ENCODE measurements at places on chromosomes 16 and 17. TPM values are rescaled to one million over a fixed set of nuclear protein-coding genes. Genes with fewer than 3 reads are reported as not detected.

The CDH8 gene
- 2.8 TPM for total RNA-seq

The STAC2 gene
- 0.35 TPM for total RNA-seq

The GPR139 gene
- not detected for total RNA-seq

DNA sequence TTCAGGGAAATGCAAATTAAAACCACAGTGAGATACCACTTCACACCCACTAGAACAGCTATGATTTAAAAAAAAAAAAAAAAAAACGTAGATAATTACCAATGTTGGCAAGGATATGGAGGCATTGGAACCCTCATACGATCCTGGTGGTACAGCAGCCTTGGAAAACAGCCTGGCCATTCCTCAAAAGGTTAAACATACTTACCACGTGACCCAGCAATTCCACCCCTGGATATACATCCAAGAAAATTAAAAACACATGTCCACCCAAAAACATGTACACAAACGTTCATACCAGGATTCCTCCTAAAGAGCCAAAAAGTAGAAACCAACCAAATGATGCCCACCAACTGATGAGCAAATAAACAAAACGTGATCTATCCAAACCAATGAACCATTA is 68.1 kb downstream of the GAS7 start:
- H3K36me3 ChIP-seq = no peaks in the 10 kb centered on the region
- DNase-seq = no peak
- H3K27ac ChIP-seq = no peak overlapping the region
- H3K4me3 ChIP-seq = no peak overlapping the region
- H3K4me1 ChIP-seq = peaks cover 33% of the 10 kb centered on the region

- H3K27me3 ChIP-seq = no peaks in the 10 kb centered on the region
- H3K27ac ChIP-seq = peak overlapping the region; percentile 95
- peak overlapping the region; percentile 6 for H3K4me3 ChIP-seq
- peaks cover 84% of the 10 kb centered on the region for H3K4me1 ChIP-seq
These were observed 5.3 kb downstream of the ST3GAL2 start for GRCh38 chr16:70433458-70434103.

The MPO gene
- not detected for total RNA-seq

DNA sequence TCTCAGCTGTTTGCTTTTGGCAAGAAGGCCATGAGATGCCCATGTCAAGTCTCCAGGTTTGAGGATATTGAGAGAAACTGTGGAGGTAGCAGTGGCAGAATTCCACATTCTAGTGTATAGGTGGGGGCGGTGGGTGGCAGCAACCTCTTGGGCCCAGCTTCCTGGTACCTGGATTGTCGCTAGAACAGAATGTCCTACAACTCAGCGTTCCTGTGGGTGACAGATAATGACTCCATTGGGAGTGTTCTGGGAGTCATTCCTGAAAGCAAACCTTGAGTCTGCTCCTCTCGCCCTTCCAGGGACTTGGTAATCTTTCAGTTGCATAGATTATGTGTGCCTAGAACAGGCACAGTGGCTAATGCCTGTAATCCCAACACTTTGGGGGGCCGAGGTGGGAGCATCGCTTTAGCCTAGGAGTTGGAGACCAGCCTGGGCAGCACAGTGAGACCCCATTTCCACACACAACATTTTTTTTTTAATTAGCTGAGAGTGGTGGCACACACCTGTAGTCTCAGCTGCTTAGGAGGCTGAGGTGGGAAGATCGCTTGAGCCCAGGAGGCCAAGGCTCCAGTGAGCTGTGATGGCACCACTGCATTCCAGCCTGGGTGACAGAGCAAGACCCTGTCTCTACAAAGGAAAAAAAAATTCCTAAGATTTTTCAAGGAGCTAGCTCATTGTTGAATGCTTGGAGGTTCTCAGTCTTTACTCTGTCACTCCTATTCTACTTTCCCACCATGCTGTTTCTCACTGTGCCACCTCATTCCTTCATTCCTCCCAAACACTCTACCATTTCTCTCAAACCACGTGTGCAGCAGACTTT is 37.9 kb upstream of the METTL16 start:
- no peak overlapping the region for H3K27ac ChIP-seq
- H3K4me3 ChIP-seq = no peak overlapping the region
- no peak for DNase-seq
- peaks cover 12% of the 10 kb centered on the region for H3K27me3 ChIP-seq

DNA sequence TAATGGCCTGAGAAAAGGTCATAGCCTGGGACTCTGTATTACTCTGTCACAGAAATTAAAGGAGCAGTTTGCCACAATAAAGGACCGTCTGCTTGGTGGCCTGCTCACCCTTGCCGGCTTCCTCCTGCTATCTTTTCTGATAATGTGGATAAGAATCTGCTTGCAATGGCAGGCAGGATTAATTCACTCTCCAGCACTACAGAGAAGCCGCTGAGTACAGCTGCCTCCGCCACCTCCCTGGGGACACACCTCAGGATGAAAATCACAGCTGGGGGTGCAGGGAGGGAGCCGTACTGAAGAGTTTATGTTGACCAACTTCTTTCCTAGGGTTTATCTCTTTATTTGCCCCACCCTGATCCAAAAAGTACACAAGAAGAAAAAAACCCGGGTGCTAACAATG is 245.9 kb upstream of the RPL38 start:
- H3K27ac ChIP-seq = no peak overlapping the region
- DNase-seq = no peak
- peaks cover 20% of the 10 kb centered on the region for H3K27me3 ChIP-seq
- no peak overlapping the region for H3K4me3 ChIP-seq
- no peaks in the 10 kb centered on the region for H3K36me3 ChIP-seq

GRCh38 chr16:8864480-8865110 is 4.2 kb downstream of the CARHSP1 start:
- no peaks in the 10 kb centered on the region for H3K36me3 ChIP-seq
- H3K27ac ChIP-seq = peak overlapping the region; percentile 86
- no peaks in the 10 kb centered on the region for H3K27me3 ChIP-seq
- DNase-seq = no peak

The GRAP gene
- total RNA-seq = not detected

The TP53TG3B gene
- total RNA-seq = not detected

DNA sequence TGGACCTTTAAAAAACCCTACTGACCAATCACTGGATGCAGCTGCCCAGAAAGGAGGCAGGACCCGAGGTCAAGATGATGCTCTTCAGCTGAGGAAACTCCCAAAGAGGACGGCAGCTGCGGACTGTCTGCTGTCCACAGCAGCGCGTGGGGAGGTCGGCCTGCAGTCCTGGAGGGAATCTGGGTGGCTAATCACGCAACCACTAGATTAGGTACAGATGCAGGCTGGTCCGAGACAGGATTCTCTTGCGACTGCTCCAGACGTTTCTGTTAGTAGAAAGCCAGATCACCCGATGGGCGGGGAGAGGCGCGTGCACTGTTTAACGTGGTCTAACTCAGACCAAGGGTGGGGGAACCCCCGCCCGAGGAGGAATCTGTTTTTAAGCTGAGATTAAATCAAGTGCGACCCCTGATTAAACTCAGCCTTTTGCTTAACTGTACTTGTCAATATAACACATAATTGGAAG is 8.8 kb downstream of the CTRB2 start:
- peaks cover 17% of the 10 kb centered on the region for H3K4me1 ChIP-seq
- DNase-seq = peak; percentile 52
- peaks cover 9% of the 10 kb centered on the region for H3K27me3 ChIP-seq
- H3K27ac ChIP-seq = no peak overlapping the region
- no peak overlapping the region for H3K4me3 ChIP-seq
- H3K36me3 ChIP-seq = no peaks in the 10 kb centered on the region

GRCh38 chr17:8154608-8155155 is 2.5 kb upstream of the PER1 start:
- H3K27me3 ChIP-seq = no peaks in the 10 kb centered on the region
- H3K36me3 ChIP-seq = peaks cover 3% of the 10 kb centered on the region
- H3K27ac ChIP-seq = no peak overlapping the region

The FOXJ1 gene
- total RNA-seq = 0.12 TPM

DNA sequence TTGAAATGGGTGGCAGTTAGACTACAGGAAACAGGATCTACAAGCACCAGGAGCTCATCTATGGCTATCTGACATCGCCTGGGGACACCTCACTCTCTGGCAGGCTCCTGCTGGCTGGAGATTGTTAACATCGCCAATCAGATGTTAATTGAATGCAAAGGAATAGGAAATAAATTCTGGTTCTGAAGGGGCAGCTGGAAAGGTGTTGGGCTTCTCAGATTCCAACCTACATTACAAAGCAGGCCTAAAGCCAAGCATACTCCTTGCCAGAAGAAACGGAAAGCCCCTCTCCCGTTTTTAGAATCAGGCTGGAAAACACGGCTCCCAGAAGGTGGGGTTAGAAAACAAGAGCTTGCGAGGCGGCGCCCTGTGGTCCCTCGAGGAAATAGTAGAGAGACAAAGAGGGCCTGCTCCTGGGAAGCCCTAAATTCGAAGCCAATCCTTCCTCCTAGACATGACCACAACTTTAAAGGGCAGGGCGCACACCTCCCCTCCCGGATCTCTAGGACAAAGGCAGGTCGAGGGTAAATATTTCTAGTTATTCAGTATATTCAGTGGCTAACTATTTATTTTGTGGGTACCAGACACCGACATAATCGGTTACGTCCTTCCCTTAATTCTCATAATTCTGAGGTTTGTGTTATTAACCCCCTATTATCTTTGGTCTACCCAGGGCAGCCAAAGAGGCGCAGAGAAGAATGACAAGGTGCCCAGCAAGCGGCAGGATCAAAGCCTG is 763 bp upstream of the TOM1L1 start:
- peak overlapping the region; percentile 93 for H3K4me3 ChIP-seq
- no peaks in the 10 kb centered on the region for H3K36me3 ChIP-seq
- H3K4me1 ChIP-seq = peaks cover 16% of the 10 kb centered on the region
- H3K27ac ChIP-seq = no peak overlapping the region
- no peak for DNase-seq

GRCh38 chr16:81261049-81261648 is 22.7 kb downstream of the BCO1 start:
- H3K27ac ChIP-seq = no peak overlapping the region
- no peaks in the 10 kb centered on the region for H3K36me3 ChIP-seq
- H3K27me3 ChIP-seq = no peaks in the 10 kb centered on the region
- H3K4me1 ChIP-seq = peaks cover 3% of the 10 kb centered on the region
- DNase-seq = no peak

The VASN gene
- 81.8 TPM for total RNA-seq

The TMC8 gene
- total RNA-seq = 0.97 TPM

DNA sequence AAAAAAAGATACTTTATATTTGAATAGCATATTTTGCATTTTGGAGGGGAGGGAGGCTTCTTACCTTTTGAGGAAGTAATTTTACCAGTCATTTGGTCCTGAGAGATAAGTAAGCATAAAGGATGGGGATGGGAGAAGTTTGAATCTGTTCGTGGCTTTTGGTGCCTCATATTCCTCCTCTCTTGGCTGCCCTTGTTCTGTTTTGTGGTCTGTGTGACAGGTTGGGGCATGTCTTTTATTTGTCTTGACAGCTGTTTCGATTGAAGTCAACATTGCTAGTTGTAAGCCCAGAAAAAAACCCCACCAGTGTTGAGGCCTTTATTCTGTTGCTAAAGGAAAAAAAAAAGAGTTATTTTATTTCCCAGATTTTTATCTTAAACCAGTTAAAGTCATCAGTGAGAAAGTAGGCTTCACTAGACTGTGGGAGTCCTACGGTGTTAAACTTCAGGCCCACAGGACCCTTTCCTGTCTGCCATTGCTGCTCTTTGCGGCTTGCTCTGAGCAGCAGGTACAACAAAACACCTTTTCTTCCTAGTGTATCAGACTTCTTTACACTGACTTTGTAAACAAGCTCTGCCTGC is 11.4 kb downstream of the SLC7A6 start:
- H3K36me3 ChIP-seq = peaks cover 6% of the 10 kb centered on the region
- DNase-seq = no peak

The RPRML gene
- total RNA-seq = not detected

DNA sequence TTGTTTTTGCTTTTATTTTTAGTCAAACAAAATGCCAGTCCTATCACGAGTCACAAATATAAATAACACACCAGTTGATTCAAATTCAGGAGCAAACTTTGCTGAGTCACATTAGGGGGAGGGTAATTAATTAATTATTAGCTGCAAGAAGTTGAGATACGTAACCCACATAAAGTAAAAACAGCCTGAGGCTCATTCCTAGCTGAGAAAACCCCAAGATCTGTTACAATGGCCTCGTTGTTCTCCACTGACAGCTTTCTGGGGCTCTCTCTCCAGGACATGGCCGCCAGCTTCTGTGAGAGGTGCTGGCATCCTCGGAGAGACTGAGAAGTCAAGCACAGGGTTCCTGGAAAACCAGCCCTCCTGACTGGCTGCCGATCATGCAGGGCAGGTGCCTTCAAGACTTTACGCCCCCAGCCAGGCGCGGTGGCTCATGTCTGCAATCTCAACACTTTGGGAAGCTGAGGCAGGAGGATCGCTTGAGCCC is 11.1 kb downstream of the RAB40B start:
- no peak overlapping the region for H3K4me3 ChIP-seq
- peak; percentile 64 for DNase-seq

DNA sequence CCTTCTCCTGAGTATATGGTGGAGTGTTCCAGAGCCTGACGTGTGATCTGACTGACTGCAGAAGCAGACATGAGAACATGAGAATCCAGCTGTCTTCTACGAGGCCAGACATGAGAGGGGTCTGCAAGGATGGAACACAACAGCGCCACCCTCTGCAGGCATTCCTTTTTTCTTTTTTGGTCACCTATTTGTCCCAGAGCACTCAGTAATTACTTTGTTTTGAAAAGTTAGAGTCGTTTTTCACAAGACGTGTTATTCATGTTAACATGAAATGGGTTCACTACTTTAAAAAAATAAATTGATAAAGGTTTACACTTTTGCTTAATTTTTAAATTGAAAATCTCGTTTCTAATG is 43.8 kb upstream of the ATP2A3 start:
- H3K36me3 ChIP-seq = peaks cover 20% of the 10 kb centered on the region
- DNase-seq = no peak
- H3K4me3 ChIP-seq = no peak overlapping the region
- peaks cover 42% of the 10 kb centered on the region for H3K4me1 ChIP-seq
- H3K27ac ChIP-seq = peak overlapping the region; percentile 82

The SOX15 gene
- 0.32 TPM for total RNA-seq

DNA sequence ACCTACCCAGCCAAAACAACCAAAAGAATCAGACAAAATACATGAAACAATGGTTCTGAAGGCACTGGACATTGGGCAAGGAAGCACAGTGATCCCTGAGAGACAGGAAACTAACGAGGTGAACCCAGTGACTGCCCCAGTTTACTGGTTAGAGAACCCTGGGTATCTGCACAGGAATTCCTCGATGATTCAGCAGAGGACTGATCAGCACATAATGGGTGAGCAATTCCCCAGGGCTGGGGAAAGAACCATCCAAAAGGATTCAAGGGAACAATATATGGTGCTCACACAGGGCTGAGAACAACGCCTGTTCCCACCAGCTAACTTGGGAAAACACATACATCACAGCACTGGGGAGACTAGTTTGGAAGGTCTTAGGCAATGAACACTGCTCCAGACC is 167.2 kb downstream of the PARN start:
- no peaks in the 10 kb centered on the region for H3K27me3 ChIP-seq
- DNase-seq = no peak
- no peak overlapping the region for H3K27ac ChIP-seq
- peaks cover 1% of the 10 kb centered on the region for H3K4me1 ChIP-seq
- H3K4me3 ChIP-seq = no peak overlapping the region

The RPL23 gene
- total RNA-seq = 916 TPM

All from chondrocyte (in vitro differentiated cells).